Amniotic epithelial cell (primary cell): ENCODE measurements at places on chromosomes 13 and 19.

DNA sequence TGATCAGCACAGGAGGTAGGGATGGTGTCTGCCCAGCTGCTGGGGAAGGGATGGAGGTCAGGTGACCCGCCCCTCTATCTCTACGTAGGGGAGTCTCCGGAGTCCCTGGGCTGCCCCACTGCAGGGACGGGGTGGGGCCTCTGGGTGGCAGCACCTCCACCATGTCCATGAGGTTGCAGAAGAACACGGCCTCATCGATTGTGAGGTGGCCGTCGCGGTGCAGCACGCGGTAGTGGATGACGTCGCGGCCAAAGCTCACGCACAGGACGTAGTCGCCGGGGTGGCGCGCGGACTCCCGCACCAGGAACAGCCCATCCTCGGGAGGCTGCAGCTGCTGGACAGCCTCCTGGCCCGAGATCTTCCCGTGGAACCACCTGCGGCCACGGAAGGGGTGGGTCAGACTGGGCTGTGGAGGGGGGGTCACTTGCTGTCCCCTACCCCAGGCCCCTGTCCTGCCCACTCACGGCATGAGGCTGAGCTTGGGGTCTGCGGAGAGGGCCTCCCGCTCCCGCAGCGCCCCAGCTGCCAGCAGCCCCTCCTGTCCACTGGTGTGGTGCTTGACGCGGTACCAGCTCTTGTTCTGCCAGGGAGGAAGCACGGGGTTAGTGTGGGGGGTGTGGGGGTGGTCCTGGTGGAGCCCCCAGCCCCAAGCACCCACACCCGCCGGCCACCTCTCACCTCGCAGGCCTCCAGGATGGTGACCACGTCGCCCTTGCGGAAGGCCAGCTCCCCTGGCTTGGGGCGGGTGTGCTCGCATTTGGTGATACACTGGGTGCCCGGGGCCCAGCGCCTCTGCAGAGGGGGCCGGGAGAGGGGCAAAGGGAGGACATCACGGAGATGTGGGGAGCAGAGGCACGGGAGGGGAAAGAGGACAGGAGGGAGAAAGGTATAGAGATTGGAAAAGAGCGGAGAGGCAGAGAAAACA, 2.3 kb downstream of the MATK start:
- DNase-seq: no peak

DNA sequence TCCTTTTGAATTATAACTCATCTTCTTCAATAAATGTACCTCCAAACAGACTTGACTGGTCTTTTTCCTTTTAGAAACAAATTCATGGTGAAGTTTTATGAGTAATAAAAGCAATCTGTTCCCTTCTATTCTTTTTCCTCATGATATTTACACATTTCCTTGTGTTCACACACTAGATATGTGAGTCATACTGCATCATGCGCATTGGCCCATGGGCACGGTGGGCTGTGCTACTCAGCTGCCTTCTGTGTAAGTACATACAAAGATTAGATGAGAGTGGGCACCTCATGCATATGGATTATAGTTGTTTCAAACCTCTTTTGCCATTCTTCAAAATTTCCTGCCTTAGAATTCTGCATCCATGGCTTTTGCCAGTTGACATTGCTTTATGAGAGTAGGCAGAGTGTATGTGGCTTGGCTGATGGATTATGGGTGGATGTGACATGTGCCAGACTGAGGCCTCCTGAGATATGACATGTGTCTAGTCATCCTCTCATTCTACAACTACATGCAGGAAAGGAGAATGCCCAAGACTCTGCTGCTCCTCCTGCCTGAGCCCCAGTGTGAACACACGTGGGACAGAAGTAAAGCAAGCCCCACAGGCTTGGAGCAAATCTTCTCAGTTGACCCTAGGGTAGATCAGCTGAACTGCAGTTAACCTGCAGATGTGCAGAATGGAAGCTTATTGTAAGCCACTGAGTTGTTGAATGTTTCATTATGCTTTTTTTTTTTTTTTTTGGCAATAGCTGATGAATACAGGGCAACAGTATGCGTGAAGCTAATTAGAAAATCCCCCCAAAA, 109.9 kb downstream of the RBM26 start:
- no peak for DNase-seq

DNA sequence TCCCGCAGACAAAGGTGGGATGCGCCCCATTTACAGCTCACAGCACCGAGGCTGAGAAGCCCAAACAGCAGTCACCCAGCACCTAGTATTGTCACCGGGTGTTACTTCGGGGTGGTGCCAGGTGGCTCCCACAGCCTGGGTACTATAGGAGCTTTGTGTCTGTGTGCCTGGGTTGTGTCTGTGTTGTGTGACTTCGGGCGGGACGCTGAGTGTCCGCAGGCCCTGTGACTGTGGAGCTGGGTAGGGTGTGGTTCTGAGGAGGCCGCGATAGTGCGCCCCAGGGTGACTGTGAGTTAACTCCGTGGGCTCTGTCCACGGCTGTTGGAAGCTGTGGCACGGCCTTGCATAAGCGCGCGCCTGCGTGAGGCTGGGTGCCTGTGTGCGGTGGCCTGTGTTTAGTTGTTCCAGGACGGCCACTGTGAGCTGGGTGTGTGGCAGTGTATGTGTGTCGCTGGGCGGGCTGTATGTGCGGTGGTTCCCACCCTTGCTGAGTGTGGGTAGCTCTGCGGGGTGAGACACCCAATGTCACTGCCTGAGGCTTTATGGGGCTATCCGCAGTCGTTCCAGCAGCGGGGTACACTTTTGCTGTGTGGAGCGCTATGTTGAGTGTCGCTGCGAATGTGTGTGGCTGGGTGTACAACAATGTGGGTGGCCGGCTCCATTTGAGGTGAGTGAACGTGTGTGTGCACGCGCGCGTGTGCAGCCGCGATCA, 559 bp upstream of the SSBP4 start:
- DNase-seq: no peak

GRCh38 chr19:43560687-43561086, 14.6 kb downstream of the XRCC1 start:
- DNase-seq: peak; percentile 32

DNA sequence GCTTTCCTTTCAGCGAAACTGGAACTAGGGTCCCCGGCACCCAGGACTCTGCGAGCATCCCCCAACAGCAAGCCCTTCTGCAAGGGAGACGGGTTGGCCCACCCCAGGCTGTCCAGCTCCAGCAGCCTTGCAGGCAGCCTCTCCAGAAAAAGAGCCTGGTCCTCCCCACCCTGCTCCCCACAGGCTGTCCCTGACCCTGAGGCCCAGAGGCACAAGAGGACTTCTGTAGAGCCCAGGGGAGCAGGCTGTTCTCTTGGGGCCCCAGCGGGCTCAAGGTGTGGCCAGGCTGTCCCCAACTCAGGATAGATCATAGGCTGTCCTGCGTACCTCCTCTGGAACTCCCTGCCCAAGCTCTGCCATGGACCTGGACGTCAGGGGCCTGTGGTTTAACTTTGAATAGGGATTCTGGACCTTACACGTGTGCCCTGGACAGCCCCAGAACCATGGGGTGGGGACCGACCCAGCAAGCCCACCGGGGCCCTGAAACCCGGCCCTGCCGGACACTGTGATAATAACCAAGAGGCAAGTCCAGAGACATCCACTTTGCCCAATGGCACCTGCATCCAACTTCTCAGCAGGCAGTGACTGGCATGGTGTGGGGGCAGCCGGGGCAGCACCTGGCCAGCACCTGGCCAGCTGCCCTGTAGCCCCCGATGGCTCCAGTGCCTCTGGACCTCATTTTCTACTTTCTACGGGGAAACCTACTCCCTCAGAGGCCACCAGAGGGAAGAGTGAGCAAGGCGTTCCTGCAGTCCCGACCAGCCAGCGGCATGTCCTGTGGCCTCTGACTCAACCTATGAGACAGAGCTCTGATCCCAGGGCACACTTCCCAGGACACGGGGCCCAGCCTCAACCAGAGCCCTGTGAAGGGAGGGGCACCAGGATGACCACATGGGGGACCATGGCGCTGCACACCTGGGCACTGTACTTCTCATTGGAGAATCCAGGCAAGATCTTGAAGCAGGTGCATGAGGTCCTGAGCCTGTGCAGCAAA, 50.9 kb upstream of the TPM4 start:
- peak; percentile 61 for DNase-seq

- no peak for DNase-seq
Measured at GRCh38 chr19:42052241-42052863, 17.7 kb downstream of the GRIK5 start.

DNA sequence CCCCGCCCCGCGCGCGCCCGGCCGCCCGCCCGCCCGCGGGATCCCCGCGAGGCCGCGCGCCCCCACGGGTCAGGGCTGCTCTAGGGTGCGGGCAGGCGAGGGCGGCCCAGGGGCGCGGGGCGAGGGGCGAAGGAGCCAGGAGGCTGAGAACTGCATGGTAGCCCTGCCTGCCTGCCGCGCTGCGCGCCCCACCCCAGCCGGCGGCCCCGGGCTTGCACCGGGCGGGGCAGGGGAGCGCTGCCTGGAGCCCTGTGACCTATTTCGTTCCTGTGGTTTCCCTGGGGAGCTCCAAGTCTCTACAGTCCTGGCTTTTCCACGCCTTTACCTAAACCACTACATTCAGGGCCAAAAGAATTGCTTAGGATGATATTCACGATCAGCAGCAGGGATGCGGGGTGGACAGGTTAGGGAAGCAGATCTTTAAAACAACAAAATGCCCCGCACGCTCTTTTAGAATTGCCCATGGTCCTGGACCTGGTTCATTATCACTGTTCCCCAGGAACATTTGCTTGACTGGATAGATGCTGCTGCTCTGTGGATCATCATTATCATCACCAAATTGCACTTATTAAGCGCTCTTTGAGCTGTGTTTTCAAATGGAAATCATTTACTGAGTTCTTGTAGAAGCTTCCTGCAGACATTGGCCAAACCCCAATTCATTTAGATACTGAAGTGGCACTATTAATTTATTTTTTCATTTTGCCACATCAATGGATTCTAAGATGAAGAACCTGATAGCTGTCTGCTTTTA, 421 bp upstream of the GPR12 start:
- no peak for DNase-seq

DNA sequence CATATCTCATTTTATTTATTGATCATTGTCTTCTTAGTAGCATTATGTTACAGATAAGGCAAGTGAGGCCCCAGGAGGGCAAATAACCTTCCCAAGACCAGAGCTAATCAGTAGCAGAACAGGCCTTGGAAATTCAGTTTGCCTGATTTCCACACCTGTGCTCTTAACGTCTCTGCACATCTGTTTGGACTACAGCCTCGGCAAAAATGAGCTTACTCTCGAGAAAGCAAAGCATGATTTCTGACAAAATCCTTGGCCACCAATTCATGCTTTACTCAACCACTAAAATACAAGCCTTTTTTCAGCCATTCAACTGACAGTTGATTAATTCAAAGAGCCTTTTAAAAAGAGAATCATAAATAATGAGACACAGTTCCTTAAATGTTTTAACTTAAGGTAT, 309.3 kb upstream of the HTR2A start:
- DNase-seq: no peak

DNA sequence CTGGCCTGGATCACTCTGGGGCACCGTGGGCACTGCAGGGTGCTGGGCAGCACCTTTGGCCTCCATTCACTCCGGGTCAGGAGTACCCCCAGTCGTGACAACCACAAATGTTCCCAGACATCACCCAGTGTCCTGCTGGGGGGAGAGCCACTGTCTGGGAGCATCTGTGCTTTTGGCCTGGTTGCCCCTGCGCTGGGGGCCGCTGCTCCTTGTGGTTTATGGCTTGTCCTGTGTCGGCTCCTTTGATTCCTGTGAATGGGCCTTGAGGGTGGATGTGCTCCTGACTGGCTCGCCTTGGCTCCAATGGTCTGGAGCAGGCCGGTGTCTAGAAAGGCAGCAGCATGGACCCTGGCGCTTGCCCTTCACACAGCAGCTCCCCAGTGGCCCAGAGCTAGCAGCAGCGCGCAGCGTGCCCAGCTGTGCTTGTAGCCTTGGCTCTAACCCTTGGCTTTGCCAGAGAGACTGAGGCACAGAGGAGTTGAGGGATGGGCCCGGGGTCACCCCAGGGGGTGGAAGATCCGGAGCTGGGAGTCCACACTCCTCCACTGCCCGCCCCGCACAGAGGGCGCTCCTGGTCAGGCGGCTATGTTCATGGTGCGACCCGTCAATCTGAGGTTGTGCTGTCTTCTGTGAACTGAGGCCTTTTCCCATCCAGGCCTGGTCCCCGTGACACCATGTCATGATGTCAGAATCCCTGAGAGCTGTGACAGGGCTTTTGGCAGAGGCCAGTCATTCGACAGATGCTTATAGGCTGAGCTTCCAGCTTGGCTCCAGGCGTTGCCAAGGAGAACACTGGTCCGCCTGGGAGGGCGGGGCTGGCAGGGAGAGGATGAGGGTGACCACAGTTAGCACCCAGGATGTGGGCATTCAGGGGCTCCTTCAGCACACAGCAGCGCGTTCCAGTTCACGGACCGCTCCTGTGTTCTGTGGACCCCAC, 4.1 kb downstream of the DAZAP1 start:
- no peak for DNase-seq

- DNase-seq: peak; percentile 30
Measured at GRCh38 chr19:14381689-14382474, 638 bp downstream of the ADGRE5 start.

- DNase-seq: no peak
Measured at GRCh38 chr13:112802802-112803195, 113.0 kb downstream of the ATP11A start.

- no peak for DNase-seq
Measured at GRCh38 chr19:43711751-43712355, 4.0 kb upstream of the IRGC start.

DNA sequence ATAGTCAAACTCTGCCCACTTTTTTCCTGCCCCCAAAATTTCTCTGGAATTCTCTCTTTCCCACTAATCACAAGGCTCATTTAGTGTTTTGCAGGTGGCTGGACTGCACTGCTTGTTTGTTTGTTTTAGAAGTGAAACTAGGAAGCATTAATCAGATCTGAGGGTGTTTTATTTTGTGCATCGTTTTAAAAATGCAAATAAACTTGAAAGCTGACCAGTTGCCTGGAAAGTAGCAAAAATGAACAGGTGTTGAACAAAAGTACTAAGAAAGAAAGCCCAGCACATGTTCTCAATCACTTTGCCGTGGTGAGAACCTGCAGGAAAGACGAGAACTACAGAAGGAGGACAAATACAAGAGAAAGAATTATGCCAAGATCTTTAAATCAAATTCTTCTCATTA, 365.5 kb downstream of the PCDH9 start:
- no peak for DNase-seq

- DNase-seq: peak; percentile 94
Measured at GRCh38 chr19:13163609-13164342, 13.6 kb downstream of the IER2 start.

GRCh38 chr13:73428137-73428536, 369.3 kb downstream of the KLF5 start:
- peak; percentile 82 for DNase-seq

- peak; percentile 59 for DNase-seq
Measured at GRCh38 chr19:42440357-42441048, 2.2 kb downstream of the CXCL17 start.

GRCh38 chr13:51740698-51741097, 63.3 kb downstream of the DHRS12 start:
- peak; percentile 67 for DNase-seq

DNA sequence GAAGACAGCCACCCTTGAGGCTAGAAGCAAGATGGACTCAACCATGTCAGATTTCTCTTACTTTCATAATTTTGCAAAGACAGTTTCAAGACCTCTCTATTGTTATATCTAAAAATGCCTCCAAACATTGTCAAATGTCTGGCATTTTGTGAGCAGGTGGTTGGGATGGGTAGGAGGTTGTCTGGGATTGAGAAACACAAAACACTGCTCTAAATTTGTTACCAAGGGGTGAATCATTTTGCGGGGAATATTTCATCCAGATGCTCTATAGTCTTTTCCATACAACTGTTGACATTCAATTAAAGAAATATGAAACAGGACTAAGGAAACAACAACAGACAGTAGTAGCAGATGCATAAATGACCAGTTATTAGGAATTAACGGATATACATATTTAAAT, 208.2 kb downstream of the ITGBL1 start:
- no peak for DNase-seq
